CD4-positive, alpha-beta T cell treated with Interleukin-21 for 1 hour (primary cell): ENCODE measurements at places on chromosomes 1 and 21.

DNA sequence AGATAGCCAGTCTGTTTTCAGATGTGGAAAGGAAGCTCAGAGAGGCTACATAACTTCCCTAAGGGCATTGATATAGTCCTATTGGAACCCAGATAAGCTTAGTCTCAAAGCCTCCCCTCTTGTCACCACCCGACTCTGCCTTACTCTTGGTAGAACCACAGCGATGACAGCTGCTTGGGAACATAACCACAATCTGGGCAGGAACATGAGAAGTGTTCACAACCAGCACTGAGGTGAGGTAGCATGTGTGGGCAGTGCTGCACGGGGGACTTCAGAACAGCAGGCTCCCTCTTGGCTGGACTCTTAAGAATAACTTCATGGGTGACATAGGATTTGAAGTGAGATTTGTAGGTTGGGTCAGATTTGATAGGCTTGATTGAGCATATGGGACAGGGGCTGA, 9.3 kb upstream of the S100A10 start:
- DNase-seq, result no peak

GRCh38 chr1:99527078-99527477, 118.8 kb upstream of the PALMD start:
- DNase-seq, result no peak

- no peak for DNase-seq
Measured at GRCh38 chr1:22503721-22504410, 52.2 kb downstream of the ZBTB40 start.

DNA sequence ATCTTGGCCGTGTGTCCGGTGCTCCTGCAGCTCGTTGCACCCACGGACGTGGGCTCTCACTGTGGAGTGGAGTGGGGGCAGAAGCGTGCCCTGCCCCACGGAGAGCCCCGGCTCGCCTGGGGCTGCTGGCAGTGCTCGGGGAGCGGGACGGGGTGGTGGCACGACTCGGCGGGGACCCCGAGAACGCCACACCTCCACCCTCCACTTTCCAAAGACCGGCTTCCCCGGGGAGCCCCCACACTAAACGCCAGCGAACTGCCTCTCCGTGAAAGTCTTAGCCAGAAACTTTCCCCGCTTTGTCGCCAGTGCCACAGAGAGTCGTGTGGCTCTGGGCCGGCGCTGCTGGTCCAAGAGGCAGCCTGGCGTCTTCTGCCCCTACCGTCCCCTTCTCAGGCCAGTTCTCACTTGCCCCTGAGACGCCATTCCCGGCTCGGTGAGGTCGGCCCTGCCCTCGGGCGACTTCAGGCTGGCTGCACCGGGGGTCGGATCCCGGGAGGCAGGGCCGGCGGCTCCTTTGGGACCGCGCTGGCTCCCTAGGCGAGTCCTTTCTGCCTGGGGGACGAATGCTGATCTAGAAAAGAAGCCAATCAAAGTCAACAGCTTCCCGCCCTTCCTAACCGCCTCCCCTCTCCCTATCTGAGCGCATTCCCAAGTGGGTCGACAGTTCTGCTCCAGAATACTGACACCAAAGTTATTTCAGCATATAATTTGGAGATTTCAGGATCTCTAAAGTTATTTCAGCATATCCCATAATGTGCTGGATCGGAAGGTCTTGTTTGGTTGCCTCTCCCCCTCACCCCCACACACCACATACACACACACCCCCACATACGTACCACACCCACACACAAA, 2.6 kb upstream of the SAMD13 start:
- peak; percentile 11 for DNase-seq

- DNase-seq, result no peak
Measured at GRCh38 chr1:210646258-210646616, 317.5 kb downstream of the HHAT start.

GRCh38 chr1:109535971-109536491, 3.6 kb upstream of the GPR61 start:
- no peak for DNase-seq

DNA sequence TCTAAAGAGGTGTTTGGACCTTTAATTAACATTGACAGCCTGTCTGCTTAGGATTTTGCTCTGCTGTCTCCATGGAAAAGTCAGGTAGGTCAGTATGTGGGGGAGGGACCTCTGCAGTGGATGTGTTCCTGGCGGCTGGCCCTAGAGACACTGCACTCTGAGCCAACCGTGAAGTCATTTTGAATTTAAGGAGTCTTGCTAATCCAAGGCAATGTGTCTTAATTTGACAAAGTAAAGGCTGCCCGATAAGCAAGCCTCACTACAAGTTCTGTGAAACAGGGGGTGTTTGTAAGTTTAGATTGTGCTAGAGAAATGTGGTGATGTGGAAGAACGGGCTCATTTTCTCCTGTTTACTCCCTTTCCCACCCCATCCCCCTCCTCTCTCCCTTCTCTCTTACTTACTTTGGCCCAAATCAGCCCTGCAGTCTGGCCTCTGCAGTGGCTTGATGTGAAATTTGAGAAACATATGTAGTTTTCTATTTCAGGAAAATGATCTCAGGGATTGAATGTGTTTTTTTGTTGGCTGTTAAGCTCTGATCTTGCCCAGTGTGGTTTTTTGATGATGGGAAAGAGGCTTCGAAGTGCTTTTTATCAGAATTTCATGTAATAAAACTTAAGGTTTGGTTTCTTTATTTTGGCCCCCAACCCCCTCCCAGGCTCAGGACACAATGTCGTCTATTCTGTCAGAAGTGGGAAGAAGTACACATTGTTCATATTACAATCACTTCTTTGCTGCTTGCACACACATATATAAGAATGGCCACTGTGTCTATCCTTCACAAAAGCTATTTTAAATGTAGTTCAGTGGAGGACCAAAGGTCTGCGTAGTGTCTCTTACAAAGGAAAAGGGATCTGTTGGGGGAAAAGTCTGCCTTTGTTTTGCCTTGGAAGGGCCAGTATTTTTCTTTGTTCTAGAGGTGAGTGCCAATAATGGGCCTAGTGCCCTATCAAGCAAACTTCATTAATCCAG, 96.6 kb downstream of the FGGY start:
- no peak for DNase-seq

- DNase-seq, result peak; percentile 75
Measured at GRCh38 chr21:46622226-46622625, 13.2 kb upstream of the PRMT2 start.

DNA sequence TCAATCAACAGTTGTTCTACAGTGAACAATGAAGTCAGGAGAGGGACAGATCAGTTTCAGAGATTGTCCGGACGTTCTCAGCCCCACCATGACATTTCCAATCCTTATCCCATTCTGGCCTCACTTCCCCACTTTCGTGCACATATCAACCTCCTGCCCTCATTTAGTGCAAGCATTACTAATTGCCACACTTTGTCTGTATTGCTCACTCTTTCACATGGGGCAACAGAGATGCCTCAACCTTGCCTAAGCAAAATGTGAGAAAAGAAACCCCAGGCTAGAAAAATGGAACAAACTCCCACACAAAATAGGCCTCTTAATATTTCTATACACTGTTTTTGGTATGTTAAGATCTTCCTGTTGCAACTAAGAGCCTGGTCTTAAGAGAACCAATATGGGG, 8.9 kb upstream of the RGS1 start:
- DNase-seq, result no peak

DNA sequence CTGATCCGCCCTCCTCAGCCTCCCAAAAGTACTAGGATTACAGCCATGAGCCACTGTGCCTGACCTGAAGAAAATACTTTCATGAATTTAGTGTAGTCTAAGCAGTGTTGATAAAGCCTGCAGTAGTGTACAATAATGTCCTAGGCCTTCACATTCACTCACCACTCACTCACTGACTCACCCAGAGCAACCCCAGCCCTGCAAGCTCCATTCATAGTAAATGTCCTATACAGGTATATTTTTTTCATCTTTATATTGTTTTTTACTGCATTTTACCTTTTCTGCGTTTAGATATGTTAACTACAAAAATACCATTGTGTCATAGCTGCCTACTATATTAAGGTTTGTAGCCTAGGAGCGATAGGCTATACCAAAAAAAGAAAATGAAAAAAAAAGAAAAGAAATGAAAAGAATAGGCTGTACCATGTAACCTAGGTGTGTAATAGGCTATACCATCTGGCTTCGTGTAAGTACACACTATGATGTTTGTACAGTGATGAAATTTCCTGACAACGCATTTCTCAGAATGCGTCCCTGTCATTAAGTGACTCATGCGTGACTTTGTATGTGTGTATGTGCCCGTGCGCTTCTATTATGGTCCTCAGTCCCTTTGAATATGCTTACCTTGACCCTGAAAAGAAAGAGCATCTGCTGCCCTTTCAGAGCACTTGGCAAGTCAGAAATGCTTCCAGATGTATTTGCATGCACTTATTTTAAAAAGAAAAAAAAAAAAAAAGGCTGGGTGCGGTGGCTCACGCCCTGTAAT, 9.2 kb upstream of the SLAMF8 start:
- DNase-seq, result no peak

DNA sequence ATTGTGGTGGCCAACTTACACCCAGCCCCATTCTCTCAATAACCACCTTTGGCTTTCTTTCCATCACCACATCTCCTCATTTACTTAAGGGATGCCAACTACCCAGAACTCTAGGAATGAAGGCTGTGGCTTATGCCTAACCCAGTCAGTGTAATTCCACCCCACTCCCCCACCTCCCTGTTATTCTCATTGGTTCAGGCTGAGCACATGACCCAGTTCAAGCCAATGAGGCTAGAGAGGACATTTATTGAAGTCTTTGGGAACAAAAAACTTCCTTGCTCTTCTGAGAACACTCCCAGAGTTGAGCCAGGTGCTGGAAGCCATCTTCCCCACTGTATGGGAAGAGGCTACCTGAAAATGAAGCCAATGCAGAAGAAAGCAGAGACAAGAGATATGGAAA, 22.8 kb upstream of the CD2 start:
- no peak for DNase-seq

DNA sequence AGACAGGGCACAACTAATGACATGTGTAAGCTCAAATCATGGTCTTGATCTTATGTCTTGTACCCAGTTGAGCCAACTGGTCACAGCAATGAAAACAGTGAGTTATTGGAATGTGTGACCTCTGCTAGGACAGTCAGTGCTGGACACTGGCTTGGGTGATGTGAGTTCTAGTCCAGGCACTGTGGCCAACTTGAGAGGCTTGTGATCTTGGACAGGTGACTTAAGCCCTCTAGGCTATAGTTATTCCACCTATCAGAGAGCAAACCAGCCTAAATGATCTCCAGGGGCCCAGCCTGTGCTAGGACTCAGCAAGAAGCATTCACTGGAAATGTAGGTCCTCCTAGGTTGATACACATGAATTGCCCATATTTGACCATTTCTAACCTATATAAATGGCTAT, 1.1 kb downstream of the KCNE2 start:
- no peak for DNase-seq

- no peak for DNase-seq
Measured at GRCh38 chr1:3501856-3502640, 47.6 kb downstream of the ARHGEF16 start.

DNA sequence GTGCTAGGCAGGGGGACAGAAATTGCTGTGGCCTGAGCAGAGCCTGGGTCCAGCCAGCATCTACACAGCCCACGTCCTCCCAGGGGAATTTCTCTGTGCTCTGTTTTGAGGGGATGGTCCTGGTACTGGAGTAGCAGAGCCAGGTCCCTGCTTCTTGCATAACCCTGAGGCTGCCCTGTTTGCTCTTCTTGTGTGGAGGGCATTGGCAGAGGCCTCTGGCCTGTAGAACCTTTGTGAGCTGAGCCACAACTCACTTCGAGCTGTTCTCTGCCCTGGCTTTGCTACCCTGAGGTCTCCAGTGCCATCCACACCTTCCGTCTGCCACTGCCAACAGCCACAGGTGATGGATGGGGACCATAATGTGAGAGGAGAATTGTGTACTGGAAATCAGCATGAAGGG, 101.9 kb downstream of the KCNJ15 start:
- no peak for DNase-seq

GRCh38 chr1:216111842-216112241, 311.4 kb downstream of the USH2A start:
- DNase-seq, result no peak

GRCh38 chr1:72481420-72481970, 199.2 kb upstream of the NEGR1 start:
- DNase-seq, result no peak

DNA sequence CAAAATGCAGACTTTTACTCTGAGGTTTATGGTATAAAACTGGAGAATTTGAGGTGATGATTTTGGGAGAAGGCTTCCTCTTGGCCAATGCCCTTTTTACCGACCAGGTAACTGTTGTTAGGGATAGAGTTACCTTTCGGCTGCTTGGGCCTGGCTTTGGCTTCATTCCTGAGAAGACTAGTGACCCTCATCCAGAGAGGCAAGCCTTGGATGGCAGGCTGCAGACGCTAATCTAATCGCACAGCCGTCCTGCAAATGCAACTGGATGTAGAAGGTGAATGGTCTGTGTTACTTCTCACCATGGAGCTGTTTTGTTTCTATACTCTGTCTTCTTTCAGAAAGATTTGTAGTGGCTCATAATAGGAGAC, 124.6 kb downstream of the CNIH3 start:
- no peak for DNase-seq

DNA sequence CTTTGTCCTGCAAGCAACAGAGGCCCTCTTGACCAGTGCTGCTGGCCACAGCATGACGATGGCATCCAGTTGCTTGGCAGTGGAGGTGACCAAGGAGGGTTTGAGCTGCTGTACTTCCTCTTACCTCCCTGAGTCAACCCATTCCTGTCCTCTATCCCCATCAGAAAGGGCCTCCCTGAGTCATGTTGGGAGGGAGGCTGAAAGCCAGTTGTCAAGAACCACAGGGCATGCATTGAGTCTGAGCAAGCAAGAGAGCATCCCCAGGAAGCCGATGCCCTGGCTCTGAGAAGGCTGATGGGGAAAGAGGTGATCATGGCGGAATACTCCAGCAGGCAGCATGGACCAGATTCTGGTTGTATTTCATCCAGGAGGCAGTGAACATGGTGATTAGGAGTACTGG, 69.6 kb downstream of the LACTBL1 start:
- DNase-seq, result no peak

- no peak for DNase-seq
Measured at GRCh38 chr1:236685205-236685916, 938 bp upstream of the ACTN2 start.

DNA sequence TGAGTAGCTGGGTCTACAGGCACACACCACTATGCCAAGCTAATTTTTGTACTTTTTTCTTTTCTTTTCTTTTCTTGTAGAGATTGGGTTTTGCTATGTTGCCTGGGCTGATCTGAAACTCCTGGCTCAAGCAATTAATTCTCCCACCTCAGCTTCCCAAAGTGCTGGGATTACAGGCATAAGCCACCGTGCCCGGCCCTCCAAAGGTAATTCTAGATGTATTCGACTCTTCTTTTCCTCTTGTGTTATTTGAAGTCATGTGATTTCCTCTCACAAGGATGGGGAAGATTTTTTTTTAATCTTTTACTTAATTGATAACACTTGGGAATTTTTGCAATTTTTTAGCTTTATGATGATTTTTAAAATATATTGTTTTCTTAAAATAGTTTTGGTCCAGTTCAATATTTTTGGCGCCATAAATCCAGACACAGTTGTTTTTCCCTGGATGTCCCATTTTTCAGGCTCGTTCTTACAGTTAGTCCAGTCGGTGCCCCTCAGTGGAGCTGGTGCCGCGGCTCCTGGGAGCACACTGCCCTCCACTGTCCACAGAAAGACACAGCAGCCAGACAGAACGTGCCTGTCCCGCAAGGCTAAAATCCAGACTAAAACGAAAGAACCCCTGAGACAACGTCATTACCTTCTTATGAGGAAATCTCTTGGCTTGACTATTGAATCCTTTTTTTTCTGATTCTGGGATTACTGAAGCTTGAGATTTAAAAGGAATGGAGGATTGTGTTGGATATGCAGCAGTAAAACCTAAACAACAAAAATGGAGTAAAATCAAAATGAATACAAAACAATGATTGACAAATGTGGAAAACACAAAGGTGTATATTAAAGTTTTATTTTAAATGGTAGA, 22.4 kb downstream of the STPG1 start:
- DNase-seq, result peak; percentile 82
